ENCODE measurements at places on chromosomes 1 and 21.
A peak's percentile ranks its signal among the peaks of the same experiment; 100 is the strongest.

DNA sequence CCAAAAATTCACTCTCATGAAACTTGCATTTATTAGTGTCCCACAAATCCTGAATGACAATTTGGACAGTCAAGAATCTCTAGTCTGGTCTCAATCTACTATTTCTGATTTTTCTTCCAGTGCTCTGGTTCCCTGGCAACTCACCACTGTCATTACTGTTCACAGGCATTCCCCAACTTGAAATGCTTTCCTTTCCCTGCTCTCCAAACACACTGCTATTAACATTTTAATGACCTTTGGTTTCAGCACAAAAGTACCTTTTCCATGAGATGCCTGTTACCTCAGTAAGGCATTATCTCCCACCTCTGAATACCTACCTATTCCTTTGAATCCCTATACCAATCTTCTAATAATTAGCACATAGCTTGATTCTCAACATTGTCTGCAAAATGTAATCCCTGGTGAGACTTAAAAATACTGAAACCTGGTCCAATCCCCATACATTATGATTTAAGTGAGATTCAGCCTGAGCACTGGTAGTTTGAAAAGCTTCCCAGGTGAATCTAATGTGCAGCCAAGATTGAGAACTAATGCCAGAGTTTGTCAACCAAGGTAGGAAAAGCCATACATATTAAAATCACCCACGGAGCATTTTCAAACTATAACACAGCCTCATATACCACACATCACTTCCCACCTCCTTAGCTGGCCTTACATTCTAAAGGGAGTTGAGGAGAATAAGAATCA, 11.7 kb upstream of the ANGPTL3 start:
- DNase-seq = no peak

- DNase-seq = no peak
Observed at GRCh38 chr1:65894738-65895605, 102.3 kb downstream of the PDE4B start.

GRCh38 chr1:7754234-7754633, 16.9 kb upstream of the VAMP3 start:
- no peak for DNase-seq

DNA sequence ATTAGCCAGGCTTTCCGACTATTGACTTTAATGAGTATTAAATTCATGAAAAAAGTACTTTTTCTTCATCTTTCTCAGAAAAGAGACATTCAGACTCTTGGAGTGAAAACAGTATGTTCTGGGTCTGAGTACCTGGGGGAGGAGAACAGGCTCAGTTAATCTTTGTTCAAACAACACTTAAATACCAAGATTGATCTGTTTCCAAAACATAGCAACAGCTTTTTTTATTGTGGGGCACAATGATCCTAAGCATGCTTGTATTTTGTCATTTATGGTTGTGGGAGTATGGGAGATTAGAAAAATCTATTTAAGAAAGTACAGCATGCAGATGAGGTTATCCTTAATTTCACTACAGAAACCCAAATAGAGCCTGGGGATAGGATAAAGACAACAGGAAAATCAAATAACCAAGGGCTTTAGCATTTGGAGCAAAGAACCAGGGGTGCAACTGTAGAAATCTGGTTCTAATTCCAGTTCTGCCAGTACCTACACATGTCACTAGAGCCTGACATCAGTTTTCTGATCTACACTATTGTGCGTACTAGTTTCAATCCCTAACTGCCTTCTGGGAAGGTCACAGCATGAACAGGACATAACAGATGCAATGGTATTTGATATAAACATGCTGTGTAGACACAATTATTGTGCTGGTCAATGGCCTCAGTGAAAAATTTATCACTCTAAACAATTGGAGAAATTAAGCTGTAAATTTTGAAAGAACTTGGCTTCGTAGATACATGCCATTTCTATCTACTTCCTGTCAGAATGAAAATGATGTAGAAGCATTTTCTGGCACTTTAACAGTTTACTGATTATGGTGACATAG, 91.2 kb downstream of the KCNK1 start:
- no peak for DNase-seq

DNA sequence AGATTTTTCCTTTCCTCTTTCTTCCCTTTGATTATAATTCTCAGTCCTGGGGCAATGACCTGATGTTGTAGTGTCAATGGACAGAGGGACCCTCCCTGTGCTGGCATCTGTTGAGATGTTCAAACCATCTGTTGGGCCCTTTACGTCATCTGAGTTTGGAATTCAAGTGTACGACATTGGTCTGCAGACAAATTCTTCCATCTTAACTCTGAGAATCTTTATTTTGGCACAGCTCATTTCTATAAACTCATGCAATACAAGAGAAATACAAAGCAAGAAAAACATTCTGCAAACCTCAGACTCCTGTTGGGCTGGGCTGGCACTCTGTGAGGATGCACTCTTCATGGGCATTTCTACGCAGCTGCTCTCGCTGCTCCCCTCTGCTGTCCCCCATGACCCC, 54.2 kb downstream of the IFI44 start:
- no peak for DNase-seq

GRCh38 chr21:22363504-22363903, 1365.3 kb downstream of the NCAM2 start:
- DNase-seq = no peak

DNA sequence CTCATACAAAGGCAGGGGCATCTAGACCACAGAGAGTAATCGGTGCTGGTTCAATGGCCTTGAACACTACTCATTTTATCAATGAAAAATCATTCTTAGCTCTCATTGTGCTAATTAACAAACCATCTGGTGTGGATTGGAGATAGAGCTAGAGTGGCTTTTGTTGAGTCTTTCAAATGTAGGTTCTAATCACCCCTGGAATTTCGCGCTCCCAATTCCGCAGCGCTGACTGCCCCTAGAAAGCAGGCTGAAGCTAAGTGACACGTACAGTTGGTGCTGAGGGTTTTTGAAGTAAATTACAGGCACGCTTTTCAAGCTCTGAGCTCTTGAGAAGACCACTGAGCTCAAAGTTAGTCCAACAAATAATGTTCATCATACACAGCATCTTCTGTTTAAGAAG, 31.2 kb upstream of the CA6 start:
- DNase-seq = no peak

GRCh38 chr1:99970713-99971255, 988 bp downstream of the SLC35A3 start:
- DNase-seq = no peak

GRCh38 chr1:92484472-92485380, 2.0 kb downstream of the GFI1 start:
- no peak for DNase-seq

DNA sequence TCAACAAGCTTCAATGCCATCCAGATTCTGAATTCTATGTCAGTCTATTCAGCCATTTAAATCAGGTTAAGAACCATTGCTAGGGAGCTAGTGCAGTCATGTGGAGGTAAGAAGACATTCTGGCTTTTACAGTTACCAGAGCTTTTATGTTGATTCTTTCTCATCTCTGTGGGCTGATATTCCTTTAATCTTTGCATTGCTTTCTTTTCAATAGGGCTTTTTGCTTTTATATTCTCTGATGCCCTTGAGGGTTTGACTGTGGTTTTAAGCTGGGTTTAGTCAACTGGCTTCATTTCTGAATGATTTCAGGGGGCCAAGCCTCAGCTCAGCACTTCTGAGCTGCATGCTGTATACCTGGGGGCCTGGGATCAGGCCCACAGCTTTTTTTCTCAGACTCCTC, 51.0 kb upstream of the GORAB start:
- DNase-seq = no peak

DNA sequence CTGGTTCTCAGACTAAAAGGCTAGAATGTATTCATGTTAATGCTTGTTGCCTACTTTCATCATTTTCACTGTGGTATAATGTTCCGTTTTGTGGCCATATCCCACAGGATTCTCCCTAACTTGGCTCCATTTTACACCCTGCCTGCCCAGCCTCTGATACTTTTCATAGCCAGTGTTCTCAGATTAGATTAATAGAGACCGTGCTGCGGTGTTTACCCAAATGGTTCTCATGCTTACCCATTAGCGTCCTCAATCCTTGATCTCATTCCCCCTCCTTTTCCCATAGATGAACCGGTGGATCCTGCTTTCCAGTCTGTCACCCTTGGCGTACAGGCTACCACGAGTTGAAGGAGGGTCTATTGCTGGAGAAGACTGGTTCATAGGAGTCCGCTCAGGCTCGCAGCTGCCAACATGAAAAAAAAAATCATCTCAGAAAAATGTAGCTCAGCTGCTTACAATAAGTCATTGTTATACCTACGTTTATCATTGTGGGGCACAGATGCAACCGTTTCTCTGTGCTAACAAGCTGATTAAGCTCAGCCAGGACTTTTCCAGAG, 78.7 kb downstream of the SETD4 start:
- no peak for DNase-seq

DNA sequence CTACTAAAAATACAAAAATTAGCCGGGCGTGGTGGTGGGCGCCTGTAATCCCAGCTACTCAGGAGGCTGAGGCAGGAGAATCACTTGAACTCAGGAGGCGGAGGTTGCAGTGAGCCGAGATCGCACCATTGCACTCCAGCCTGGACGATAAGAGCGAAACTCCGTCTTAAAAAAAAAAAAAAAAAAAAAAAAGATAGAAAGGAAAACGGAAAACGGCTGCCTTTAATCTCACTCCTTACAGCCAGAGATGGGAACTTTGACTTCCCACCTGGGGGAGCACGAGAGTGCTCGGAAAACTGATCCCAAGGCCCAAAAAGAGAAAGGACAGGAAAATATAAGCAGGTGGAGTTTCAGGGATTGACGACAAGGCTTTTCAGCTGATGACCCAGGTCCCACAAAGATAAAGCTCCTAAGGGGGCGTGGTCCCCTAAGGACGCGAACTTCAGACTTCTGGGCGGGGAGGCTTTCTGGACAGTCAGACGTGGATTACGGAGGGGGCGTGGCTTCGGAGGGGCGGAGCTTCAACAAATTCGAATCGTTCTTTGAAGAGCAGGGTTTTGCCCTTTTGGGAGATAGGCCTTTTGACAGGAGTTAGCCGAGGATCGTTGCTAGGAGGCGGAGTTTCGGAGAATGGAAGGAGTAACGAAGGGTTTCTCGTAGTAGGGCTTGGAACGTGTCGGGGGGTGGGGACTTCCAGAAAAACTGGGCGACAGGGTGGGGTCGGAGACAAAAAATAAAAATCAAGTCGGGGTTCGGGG, 958 bp upstream of the CKS1B start:
- DNase-seq = peak; percentile 82

GRCh38 chr1:68565923-68566322, 69.0 kb upstream of the DEPDC1 start:
- no peak for DNase-seq

GRCh38 chr1:226349081-226349480, 40.1 kb upstream of the LIN9 start:
- DNase-seq = no peak

DNA sequence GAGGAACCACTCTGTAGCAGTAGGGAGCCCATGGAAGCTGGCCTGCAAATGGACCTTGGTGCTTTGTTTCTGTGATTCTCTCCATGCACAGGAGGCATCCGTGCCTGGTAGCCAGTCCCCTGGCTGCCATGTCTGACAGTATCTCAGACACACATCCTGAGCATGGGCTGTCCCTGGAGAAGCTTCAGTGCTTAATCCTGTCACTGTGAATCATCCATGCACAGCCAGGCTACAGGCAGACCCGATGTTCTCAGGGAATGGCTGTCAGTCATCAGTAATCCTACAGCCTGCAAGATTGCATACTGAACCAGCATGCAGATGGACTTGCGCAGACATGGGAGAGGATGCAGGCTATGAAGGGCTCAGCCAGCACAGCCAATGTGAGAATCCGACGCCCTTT, 606.3 kb upstream of the PLXNA2 start:
- DNase-seq = no peak

GRCh38 chr1:235697508-235697907, 47.9 kb upstream of the GNG4 start:
- no peak for DNase-seq

DNA sequence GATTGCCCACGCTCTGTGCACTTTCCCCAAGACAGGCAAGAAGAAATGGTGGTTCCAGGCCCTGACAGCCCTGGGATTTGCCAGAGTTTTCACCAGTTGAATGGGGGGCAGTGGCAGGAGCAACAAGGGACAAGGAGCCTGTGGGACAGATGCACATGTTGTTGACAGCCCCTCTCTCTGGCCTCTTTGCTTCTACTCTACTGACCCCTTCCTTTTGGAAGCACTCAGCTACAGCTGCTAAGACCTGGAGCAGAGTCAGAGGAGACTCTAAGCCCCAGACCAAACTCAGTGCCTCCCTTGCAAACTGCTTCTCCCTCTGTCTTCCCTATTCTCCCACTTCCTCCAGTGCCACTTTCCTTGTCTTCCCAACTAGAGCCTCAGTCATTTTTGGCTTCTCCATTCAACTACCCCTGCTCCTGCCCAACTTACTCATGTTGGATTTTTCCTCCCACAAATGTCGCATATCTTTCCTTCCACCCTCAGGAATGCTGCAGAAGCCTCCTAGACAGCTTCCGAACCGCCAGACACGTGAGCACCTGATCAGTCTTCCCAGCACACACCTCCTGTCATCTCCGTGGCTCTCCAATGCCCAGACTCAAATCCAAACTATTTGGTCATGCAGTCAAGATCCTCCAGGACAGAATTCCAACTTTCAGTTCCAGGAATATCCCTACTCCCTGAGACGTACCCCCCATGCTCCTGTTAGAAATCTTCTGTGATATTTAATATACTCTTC, 9.1 kb downstream of the INKA2 start:
- DNase-seq = no peak

- DNase-seq = no peak
Observed at GRCh38 chr21:25660233-25660632, 21.2 kb downstream of the JAM2 start.

- DNase-seq = peak; percentile 23
Observed at GRCh38 chr1:53771648-53772047, 32.7 kb upstream of the GLIS1 start.

- DNase-seq = no peak
Observed at GRCh38 chr1:230375780-230376179, 50.4 kb downstream of the PGBD5 start.

- DNase-seq = no peak
Observed at GRCh38 chr21:45132841-45133573, 58.6 kb downstream of the ADARB1 start.

- no peak for DNase-seq
Observed at GRCh38 chr1:9019896-9020295, 6.3 kb downstream of the SLC2A7 start.

- no peak for DNase-seq
Observed at GRCh38 chr1:146039844-146040194, 18.3 kb upstream of the HJV start.

GRCh38 chr1:230992100-230992774, 13.3 kb downstream of the ARV1 start:
- DNase-seq = no peak

GRCh38 chr21:32359719-32360260, 33.0 kb downstream of the URB1 start:
- no peak for DNase-seq
